ENCODE measurements at places on chromosomes 1 and 21.
A peak's percentile ranks its signal among the peaks of the same experiment; 100 is the strongest.

GRCh38 chr21:32842146-32842545 lies 70.6 kb upstream of the PAXBP1 start:
- no peak for DNase-seq

- no peak for DNase-seq
Observed at GRCh38 chr1:54649921-54650320, 8.3 kb downstream of the MROH7 start.

GRCh38 chr1:245363461-245364200 lies 208.8 kb downstream of the KIF26B start:
- DNase-seq, result no peak

DNA sequence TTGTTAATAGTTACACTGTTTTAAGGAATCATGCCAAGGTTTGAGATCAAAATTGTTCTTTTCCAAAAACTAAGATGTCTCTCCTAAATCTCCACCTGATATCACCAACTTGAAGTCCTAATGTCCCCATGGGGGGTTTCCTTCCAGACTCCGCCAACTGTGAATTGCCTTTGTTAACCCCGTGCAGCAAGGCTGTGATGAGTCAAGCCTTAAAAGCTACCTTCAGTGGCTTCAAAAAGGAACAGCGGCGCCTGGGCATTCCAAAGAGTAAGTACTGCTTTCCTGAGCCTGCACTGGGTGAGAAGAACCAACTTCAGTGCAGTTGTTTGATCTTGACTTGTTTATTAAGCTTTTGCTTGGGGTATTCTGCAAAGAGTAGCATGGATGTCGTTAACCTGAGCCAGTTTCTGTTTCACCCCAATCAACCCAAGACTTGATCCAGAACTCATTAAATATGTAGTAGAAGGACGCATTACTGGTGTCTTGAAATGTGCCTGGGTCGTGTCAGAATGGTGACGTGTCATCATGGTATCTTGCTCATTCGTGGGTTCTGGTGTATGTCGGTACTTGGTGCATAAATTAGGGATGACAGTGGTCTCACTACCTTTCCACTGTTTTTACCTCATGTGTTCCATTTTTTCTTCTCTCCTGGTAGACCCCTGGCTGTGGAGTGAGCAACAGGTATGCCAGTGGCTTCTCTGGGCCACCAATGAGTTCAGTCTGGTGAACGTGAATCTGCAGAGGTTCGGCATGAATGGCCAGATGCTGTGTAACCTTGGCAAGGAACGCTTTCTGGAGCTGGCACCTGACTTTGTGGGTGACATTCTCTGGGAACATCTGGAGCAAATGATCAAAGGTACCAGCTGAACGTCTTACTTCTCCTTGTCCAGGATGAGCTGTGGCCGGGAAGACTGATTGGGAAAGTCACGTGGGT lies 8.7 kb downstream of the ETS2 start:
- DNase-seq, result no peak

GRCh38 chr1:31423418-31423947 lies 10.5 kb downstream of the SERINC2 start:
- peak; percentile 68 for DNase-seq

- no peak for DNase-seq
Observed at GRCh38 chr1:41766041-41766440, 152.7 kb downstream of the HIVEP3 start.

DNA sequence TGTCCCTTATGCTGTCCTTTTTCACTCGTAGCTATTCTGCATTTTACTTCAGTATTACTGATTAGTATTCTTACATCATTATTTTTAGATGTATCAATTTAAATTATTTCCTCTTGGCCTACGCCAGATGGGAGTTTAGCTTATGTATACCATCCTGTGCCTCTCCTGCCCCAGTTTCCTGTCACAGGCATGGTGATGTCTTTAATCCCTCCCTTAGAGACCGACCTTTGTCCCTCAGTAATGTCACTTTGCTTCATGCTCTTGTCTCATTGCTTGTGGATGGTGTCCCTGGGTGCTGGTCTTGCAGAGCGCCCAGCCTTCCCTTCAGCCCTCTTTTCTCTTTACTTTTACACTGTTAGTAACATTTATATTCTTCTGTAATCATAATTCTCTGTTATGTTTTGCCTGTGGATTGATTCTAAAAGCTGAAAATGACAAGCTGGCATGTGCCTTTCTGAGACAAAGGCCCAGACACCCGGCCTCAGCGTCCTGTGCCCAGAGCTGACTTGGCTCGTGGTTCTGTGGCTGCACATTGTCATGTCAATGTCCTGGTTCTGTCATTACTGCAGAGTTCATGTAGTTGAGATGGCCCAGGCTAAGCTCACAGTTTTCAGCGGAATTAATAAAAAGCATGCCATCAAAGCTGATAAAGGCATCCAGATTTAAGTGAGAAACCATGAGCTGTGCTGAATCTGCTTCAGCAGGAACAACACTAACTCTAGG lies 100.7 kb downstream of the MTR start:
- DNase-seq, result no peak

DNA sequence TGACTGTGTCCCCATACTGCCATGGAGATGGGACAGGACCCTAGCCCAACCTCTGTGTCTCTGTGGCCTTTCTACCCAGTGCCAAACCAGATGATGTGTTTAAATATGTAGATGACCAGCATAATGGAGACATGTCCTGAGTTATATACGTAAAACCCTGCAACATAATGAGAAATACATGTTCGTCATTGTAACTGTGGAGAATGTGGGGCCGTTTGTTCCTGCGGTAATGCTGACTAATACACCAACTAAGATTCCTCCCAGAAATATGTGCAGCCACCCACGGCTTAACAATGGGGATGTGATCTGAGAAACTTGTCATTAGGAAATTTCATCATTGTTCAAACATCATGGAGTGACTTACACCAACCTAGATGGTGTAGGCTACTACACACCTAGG lies 71.7 kb upstream of the SIM2 start:
- DNase-seq, result no peak

DNA sequence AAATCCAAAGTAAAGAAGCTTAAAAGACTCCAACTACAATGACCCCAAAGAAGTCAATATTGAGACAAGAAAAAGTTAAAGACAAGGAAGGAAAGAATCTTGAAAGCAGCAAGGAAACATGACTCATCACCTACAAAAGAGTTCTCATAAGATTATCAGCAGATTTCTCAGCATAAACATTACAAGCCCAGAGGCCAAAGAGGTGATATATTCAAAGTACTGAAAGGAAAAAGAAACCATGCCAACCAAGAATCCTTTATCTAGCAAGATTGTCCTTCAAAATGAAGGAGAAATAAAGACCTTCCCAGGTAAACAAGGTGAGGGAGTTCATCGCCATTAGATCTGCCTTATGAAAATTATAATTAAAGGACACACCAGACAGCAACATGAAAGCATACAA lies 49.8 kb downstream of the CSMD2 start:
- no peak for DNase-seq

- no peak for DNase-seq
Observed at GRCh38 chr1:192682335-192682734, 46.4 kb downstream of the RGS13 start.

GRCh38 chr1:48916130-48917069 lies 139.7 kb upstream of the BEND5 start:
- DNase-seq, result no peak

DNA sequence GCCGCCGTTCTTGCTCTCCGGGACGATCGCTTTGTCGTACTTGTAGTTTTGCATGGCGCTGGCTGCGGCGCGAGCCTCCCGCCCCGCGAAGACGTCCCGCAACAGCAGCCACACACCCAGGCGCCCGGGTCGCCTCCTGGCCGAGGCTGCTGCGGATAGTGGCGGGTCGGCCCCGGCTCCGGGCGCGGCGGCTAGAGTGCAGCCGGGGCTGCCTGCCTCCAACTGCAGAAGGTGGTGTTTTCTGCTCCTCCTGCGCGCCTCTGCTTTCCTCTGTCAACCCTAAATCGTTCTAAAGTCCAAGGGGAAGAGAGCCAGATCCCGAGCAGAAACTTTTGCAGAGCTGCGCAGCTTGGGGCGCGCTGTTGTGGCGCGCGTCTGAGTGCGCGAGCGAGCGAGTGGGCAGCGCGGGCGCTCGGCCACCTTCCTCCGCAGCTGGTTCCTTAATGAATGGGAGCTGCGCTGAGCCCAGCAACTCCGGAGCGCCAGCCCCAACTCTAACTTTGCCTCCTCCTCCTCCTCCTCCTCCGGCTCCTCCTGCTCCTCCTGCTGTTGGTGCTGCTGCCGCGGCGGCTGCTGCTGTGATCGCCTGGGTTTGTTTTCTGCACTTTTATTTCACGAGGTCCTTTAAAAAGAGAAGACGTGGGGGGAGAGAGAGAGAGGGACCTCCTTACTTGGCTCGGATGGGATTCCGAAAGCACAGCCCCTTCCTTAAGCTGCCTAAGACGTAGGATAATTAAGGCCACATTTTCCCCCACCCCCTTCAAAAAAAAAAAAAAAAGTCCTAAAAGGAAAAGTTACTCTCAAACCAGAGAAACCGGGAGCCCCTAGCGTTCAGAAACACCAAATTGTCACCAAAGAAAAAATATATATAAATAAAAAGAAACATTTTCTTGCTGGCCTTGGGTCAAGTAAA lies at the start of gene PLPP3:
Gene PLPP3 (minus strand): TSS at position 601 of the 913 bp plus-strand sequence. CDS start 547 bp downstream, at position 54.
- peak; percentile 31 for DNase-seq

GRCh38 chr1:9654834-9655723 lies 3.5 kb downstream of the PIK3CD start:
- DNase-seq, result peak; percentile 47

DNA sequence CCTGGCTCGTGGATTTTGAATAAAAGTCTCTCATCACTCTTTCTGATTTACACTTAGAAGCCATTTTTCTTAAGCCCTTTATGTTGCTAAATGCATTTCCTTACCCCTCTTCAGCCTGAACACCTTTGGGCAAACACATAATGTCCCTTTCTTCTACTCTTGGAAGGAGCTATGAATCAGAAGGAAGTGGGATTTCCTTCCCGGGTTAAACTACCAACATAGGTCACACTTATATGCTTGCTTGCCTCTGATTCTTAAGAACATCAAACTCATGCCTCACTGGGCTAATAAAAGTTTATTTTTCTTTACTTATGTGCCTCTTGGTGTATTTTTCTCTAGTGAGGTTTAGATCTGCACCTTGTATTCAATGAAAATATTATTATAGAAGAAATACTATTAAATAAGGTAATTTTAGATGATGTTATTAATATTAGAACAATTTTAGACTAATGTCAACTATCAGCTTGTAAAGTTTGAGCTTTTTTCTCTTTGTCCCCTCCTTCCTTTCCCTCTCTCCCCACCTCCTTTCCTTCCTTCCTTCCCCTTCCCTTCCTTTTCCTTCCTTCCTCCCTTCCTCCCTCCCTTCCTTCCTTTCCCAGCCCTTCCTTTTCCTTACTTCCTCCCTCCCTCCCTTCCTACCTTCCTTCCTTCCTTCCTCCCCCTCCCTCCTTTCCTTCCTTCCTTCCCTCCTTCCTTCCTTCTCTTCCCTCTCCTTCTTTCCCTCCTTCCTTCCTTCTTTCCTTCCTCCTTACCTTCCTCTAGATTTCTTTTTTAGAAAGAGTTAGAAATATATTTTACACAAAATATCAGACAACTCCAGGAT lies 66.5 kb upstream of the KCNJ6 start:
- DNase-seq, result no peak

DNA sequence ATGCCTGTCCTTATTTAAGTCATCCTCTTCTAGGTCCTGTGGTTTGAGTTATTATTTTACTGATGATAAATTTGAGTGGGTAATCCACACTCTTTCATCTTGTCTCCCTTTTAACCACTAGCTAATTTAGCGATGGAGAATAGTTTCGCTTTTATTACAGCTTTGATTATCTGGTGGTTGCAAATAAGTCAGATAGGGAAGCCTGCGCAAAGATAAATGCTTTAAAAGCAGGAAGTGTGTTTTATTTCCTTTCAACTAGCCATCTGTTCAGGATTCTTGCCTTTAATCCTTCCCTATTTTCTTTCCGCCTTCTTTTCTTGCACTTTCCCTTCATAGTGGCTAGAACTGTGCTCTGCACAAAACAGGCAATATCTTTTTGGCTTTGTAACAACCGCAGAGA lies 129.0 kb downstream of the TGFB2 start:
- no peak for DNase-seq

- DNase-seq, result peak; percentile 33
Observed at GRCh38 chr21:35529171-35529863, 480.2 kb upstream of the RUNX1 start.

GRCh38 chr1:87684713-87685205 lies 356.1 kb downstream of the LMO4 start:
- no peak for DNase-seq

DNA sequence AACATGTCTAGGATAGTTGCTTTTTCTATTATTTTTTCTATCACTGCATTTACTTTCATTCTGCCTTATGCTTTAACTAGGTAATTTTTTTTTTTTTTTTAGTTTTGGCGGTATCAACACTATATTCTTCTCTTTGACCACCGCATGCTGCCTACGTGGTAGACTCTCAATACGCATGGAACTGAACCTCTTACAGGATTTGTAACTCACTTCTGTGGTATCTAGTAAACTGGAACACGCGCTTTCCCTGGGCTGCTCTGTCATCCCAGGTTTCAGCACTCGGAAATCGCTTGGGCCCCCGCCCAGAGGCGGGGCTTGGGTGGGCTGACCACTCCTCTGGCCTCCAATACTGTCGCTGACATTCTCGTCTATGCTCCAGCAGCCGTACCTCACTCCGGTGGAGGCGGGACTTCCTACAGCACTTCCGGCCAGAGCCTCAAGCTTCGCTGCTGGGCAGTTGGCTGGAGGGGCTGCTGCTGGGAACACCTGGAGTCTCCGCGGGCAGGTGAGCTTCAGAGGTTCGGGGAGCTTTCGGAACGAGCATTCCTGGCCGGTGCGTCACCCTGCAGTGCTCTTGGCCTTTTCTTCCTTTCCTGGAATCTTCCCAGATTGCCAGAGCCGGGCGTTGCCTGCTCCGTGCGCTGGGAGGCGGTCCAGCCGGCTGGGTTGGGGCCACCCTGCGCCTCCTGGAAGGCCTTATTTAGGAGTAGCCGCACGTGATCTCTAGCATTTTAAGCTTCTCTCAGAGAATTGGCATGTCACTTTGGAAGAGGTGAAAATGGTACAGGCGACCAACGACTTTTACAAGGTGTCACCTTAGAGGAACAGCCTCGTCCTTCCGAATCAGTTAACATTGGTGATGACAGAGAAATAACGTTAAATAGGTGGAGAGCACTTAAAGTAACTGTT lies at the start of gene TBCE:
Gene TBCE (plus strand): TSS at position 428 of the 909 bp plus-strand sequence. CDS start 12,623 bp downstream, outside the sequence.
- DNase-seq, result peak; percentile 98

DNA sequence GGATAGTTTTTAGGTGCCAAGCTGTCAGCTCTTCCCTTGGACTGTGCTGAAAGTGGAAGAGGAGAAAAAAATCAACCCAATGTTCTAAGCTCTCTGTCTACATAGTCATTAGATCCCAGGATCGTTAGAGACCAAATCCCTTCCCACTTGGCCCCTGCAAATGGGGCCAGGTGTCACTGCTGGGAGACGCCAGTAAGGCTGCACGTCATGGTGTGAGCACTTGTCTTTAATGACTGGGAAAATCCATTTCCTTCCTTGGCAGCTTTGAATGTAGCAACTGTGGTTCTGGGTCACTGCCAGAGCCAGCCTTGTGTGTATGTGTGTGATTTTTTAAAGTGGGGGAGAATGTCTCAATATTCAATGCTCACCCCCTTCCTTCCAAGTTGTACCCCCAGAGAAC lies 59.9 kb downstream of the MAN1C1 start:
- DNase-seq, result no peak

DNA sequence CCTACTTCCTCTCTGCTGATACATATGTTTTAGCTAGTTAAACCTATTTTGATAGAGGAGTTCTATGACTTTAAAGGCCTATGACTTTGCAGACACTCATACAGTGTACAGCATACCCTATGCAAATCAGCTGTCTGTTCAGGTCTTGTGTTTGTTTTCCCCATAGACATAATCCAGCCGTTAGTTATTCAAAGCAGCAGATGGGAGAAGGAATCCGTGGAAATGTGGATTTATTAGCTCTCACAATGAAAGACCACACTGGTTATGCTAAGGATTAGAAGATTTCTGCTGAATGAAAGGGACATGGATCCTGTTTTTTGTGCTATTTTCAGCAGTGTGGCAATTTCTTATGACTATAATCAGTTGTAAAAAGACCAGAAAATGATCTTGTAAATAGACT lies 59.8 kb downstream of the MAST2 start:
- no peak for DNase-seq

All from GM10248 (cell line).